ENCODE measurements at places on chromosomes 7 and 10. TPM values are rescaled to one million over a fixed set of nuclear protein-coding genes. Genes with fewer than 3 reads are reported as not detected.

GRCh38 chr7:50660040-50660829, 95.0 kb upstream of the DDC start:
- no peak for DNase-seq

GRCh38 chr7:86932038-86932512, 127.4 kb downstream of the ELAPOR2 start:
- DNase-seq, result no peak

GRCh38 chr10:131657318-131657984, 243.4 kb upstream of the PPP2R2D start:
- no peak for DNase-seq

- DNase-seq, result no peak
Observed at GRCh38 chr10:3803295-3803926, 18.4 kb upstream of the KLF6 start.

- peak; percentile 51 for DNase-seq
Observed at GRCh38 chr10:126598009-126598408, 72.5 kb downstream of the C10orf90 start.

GRCh38 chr10:6108631-6109443, 20.0 kb downstream of the RBM17 start:
- DNase-seq, result no peak

DNA sequence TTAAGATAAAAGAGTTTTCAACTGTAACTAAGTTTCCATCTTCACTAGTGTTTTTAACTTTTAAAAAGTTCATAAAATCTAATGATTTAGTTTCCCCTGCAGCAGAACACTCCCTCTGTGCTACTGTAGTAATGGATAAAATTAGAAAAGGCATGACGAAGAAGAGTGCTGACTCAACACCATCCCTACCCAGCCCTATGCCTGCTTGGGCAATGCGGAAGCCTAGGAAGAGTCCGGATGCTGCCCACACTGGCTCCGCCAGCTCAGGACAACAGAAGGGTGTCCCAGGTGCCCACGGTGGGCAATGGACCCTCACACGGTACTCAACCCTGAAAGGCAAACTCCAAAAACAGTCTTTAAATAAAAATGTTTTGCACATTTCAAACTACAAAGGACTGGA, 118.2 kb downstream of the LARP4B start:
- no peak for DNase-seq

Gene MMRN2
- 7.1 TPM for total RNA-seq

Gene RNF148
- 0.27 TPM for total RNA-seq

Data from right lobe of liver (tissue), 6 donors.